Stimulated activated CD4-positive, alpha-beta T cell treated with anti-CD3 and anti-CD28 coated beads, Interleukin-1b, Interleukin-23, amount 100 ng/mL, for 48 hours (primary cell): ENCODE measurements at places on chromosomes 4 and X.

DNA sequence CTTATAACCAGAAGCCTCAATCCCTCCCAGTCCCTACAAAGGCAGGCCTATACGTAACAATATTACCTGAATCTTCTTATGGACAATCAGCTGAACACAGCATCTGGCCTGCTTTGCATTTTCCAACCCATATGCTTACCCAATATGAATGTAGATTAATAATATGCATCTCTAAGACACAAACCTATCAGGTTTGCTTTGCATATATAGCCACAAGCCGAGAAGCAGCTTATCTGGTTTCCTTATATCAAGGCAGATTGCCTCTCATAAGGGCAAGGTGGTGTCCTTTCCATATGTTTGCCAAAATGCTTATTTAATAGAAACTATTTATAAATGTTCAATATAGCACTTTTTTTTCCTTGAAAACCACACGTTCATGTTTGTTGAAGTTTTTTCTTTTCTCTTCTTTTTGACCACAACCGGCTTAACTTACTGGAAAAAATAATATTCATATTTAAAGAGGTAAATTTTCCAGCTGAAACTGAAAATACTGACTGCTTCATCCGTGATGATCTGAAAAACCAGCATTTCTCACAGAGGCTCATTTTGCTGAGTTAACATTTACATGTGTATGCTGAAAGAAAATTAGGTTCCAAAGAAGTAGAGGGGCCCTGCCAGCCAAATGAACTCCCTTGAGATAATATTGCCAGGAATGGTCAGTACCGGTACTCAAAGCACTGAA, 3.8 kb downstream of the IL21 start:
- no peak for DNase-seq

GRCh38 chr4:7328913-7329638, 105.7 kb downstream of the PSAPL1 start:
- DNase-seq, result no peak

GRCh38 chr4:84100071-84100470, 399.0 kb downstream of the NKX6-1 start:
- DNase-seq, result no peak

DNA sequence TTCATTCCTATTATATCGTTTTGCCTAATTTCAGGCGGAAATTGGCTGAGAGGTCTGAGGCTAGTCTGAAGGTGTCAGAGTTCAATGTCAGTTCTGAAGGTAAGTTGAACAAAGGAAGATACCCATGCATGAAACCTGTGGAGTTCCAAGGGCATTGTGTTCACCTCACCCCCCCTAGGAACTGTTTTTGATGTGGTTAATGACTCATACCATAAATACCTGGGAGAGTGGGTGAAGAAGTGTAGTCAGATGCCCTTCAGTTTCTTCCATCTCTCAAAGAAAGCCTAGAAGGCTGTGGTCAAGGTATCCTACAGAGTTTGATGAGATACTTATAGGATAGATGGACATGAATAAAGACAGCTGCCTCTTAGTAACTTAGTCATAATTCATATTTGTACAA, 2.7 kb downstream of the UTP14A start:
- no peak for DNase-seq

DNA sequence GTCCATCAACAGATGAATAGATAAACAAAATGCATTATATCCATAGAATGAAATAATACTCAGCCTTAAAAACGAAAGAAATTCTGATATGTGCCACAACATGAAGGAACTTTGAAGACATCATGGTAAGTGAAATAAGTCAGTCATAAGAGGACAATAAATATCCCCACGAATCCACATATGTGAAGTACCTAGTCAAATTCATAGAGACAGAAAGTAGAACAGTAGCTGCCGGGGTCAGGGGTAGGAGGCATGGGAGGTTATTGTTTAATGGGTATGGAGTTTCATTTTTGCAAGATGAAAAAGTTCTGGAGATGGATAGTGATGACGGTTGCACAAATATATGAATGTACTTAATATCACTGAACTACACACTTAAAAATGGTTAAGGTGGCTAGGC, 151.6 kb upstream of the MAP3K15 start:
- DNase-seq, result no peak

- no peak for DNase-seq
These were observed 6.4 kb upstream of the PHEX start for GRCh38 chrX:22025751-22026150.

DNA sequence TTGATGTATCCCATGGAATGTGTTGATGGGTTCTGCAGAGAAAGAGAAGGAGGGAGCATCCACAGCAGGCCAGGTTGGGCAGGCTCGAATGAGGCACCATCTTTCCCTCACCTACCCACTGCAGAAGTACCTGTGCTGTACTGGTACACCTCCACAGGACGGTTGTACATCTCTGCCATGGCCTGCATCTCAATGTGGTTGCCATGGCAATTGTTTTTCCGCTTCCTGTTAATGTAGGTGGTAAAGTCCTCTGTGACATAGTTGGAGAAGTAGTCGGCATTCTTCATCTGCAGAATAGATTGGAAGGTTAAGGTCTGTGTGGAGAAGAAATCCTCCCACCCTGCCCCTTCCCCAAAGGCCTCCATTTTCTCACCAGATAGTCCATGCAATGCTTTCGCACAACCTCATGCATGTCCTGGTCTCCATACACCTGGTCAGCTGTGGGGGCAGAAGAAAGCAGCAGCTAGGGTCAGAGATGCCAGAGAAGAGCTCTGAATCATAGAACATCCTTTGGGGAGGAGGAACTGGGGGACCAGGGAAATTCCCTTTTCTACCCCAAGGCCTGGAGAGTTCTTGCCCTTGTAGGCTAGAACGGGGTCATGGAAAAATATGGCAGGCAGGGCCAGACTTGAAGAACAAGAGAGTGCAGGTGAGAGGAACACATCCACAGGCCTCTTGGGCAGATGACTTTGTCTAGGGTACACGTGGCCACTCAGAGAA, 15.9 kb upstream of the PIM2 start:
- DNase-seq, result no peak

GRCh38 chrX:11611965-11612364, 53.8 kb downstream of the ARHGAP6 start:
- no peak for DNase-seq

- no peak for DNase-seq
These were observed 1153.6 kb downstream of the FSTL5 start for GRCh38 chr4:161010227-161010626.
